H1 (cell line): ENCODE measurements at places on chromosomes 16 and 17. TPM values are rescaled to one million over a fixed set of nuclear protein-coding genes. Genes with fewer than 3 reads are reported as not detected.

DNA sequence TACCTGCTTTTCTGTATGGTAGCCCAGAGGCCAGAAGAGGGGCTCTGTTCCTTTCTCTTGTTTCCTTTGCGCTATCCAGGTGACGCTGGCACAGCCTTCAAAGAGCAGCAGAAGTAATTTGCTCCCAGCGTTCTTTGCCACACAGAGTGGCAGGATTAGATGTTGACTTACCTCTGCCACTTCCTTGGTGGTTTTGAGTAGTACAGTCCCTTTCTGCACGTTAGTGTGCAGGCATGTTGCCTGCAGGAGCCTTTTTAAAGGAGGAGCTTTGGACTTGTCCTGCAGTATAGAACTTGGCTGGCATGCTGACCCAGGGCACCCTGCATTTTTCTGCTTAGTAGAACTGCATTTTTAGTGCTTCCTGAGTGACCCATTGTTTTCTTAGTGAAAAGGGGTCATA, at the start of gene ABCC11:
Gene ABCC11 (minus strand): TSS at position 229 of the 400 bp plus-strand sequence. CDS start 15,618 bp downstream, outside the sequence.
- DNase-seq: no peak

- no peak for DNase-seq
Measured at GRCh38 chr17:14305785-14306496, 5.1 kb downstream of the HS3ST3B1 start.

GRCh38 chr16:68960910-68961309, 117.6 kb downstream of the TANGO6 start:
- no peak for DNase-seq

GRCh38 chr17:62880120-62880519, 72.0 kb upstream of the MARCHF10 start:
- no peak for DNase-seq

- DNase-seq: no peak
Measured at GRCh38 chr16:82340531-82340930, 170.5 kb upstream of the MPHOSPH6 start.

- no peak for DNase-seq
Measured at GRCh38 chr16:85420501-85421337, 192.4 kb upstream of the GSE1 start.

DNA sequence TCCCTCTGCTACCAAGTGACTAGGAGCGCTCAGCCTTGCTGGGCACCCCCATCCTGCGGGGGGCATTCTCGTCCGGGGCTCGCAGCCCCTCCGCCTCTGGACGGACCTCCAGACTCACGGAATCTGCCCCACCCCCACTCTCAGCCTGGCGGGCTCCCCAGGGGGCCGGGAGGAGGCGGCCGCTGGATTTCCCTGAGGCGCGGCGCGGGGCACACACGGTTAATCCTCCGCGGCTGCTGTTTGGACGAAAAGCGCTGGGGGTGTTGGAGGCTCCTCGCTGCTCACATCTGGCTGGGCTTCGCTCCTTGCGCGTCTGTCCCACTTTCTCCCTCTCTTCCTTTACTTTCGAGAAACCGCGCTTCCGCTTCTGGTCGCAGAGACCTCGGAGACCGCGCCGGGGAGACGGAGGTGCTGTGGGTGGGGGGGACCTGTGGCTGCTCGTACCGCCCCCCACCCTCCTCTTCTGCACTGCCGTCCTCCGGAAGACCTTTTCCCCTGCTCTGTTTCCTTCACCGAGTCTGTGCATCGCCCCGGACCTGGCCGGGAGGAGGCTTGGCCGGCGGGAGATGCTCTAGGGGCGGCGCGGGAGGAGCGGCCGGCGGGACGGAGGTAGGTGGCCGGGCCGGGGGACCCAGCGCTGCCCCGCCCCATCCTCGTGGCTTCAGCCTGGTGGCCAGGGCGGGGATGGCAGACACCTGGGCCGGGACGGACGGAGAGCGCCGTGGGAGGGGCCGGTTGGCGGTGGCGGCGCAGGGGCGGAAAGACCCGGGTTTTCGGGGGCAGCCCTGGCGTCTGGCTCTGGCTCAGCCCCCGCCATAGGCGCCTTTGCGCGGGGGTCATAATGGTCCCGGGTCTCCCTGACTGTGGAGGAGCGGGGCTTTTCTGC, at the start of gene C1QTNF1:
Gene C1QTNF1 (plus strand): TSS at position 284 of the 886 bp plus-strand sequence. CDS start 19,800 bp downstream, outside the sequence.
- no peak for DNase-seq

DNA sequence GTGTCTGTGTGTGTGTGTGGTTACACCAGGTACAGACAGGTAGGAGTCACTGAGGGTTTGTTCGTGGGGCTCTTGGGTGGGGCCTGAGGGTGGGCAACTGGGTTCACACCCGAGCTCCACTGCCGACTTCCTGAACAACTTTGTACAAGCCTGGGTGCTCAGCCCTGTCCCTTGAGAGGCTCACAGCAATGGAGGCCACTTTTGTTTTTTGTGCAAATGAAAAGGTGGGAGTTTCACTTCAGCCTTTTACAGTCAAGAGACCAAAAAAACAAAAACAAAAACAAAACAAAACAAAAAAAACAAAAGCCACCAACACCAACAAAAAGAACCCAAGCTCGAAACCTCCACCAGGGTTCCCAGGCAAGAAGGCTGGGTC, 2.4 kb downstream of the RHBDF2 start:
- no peak for DNase-seq

DNA sequence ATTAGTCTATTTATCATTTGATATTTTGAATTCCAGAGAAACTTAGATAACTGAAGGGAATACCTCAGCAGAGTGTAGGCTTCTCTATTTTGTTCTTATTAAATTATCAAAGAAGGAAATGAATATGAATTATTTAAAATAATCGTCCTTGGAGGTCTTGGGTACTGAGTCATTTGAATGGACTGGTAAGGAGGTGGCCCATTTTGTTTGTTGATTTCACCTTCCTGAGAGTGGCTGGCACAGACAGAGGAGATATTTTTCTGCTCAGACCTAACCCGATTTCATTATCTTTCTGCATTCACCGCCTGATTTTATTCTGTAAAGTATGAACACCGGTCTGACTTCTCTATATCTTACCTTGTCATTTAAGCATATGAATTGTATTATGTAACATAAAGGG, 88.0 kb downstream of the USP22 start:
- DNase-seq: no peak

- DNase-seq: no peak
Measured at GRCh38 chr17:49063652-49064051, 66.5 kb downstream of the IGF2BP1 start.

DNA sequence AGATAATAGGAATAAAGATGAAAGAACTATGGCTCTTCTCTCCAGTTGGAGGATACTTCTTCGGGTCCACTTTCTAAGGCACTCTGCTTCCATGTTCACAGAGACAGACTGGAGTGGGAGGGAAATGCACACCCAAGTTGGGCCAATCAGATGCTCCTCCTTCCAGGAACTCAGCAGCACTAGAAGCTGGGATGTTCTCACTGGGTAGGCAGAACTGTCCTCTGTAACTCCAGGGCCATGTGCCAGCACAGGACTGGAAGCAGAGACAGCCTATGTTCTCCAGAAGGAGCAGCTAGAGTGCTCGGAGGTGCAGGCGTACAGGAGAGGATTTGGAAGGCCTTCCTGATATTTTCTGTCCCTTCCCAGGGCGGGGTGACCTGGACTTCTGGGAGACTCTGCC, 49.9 kb upstream of the SREBF1 start:
- DNase-seq: no peak

DNA sequence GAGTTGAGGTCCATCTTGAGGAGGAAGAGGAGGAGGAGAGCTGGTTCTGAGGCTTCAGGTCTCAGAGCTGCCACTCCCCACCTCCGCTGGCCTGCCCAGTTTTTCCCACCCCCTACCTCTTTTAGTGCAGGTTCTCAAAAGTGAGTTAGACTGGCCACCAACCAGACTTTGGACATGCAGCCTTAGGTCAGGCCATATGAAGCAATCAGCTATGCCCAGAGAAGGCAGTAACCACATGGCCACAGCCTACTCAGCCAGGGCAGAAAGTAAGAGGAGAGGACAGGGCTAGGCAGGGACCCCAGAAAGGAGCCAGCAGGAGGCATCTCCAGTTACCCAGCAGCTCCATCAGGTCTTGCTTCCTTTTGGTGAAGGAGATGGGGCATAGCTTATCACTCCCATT, 9.0 kb downstream of the MYO15A start:
- DNase-seq: no peak

GRCh38 chr16:63575041-63575440, 1538.8 kb upstream of the CDH8 start:
- DNase-seq: no peak

GRCh38 chr16:69267633-69268032, 43.5 kb upstream of the VPS4A start:
- DNase-seq: no peak

GRCh38 chr16:97822-98221, 19.8 kb downstream of the MPG start:
- no peak for DNase-seq

DNA sequence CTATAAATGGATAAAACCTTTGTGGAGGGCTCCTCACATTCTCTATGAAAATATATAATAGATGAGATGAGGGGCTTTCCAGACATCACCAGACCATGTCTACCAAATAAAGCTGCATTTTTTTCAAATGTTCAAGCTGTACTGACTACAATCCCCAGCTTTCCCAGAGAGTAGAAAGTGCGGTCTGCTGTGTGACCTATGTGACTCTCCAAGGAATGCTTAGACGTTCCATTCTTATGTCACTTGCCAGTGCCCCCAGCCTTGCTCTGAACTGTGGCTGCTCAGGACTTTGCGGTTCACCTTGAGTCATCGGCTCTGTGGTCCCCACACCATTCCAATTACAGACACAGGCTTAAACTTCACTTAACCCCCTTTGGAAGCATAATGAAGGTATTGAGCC, 47.8 kb upstream of the SCNN1B start:
- no peak for DNase-seq

DNA sequence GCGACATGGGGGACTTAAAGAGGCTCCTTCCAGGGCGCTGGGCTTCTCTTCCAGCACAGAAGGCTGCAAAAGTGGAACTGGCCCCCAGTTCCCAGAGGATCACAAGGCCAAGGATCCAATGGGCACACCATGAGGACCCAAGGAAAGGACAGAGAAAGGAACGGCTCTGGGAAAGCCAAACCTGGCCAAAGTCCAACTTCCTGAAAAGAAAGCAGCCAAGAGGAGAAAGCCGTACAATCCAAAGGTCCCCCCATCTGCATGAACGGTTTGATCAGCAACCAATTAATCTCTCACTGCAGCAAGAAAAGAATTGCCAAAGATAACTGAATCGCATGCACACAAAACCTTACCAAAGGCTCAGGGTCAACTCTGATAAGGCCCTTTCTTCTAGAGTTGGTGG, 19.8 kb upstream of the ICAM2 start:
- no peak for DNase-seq

DNA sequence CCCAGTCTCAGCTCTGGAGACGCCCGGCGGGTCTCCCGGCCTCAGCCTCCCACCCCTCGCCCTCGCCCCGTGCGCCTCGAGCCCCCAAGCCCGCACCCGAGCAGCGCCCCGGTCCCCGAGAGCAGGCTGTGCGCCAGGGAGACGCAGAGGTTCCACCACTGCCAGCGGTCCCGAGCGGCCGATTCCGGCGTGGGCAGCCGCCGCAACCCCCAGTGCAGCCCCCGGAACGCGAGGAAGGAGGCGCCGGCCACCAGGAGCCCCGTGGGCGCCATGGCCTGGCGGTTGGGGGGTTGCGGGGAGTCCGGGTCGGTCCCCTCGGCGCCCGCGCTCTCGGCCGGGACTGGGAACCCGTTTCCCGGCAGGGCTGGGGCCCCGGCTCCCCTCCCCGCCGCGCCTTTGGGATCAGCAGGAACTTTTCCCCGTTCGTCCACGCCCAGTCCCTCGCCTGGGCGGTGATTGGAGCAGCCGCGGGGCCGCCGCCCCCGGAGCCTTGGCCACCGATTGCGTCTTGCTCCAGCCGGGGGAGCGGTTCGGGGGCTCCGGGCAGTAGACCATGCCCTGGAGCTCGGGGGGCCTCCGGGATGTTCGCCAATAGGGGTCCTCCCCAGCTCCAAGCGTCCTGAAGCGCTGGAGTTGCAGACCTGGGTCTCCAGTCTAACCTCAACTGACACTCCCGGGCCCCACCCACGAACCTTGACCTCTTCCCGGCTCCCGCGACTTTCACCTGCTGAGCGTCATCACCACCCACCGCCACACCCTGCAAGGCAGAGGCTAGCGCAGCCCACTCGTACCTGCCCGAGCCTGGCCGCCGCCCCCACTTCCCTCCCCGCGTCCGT, at the start of gene TLCD2:
Gene TLCD2 (minus strand): TSS at position 407 of the 836 bp plus-strand sequence. CDS start 135 bp downstream, at position 272.
- DNase-seq: no peak

- no peak for DNase-seq
Measured at GRCh38 chr17:38556239-38556638, 49.5 kb downstream of the SRCIN1 start.

DNA sequence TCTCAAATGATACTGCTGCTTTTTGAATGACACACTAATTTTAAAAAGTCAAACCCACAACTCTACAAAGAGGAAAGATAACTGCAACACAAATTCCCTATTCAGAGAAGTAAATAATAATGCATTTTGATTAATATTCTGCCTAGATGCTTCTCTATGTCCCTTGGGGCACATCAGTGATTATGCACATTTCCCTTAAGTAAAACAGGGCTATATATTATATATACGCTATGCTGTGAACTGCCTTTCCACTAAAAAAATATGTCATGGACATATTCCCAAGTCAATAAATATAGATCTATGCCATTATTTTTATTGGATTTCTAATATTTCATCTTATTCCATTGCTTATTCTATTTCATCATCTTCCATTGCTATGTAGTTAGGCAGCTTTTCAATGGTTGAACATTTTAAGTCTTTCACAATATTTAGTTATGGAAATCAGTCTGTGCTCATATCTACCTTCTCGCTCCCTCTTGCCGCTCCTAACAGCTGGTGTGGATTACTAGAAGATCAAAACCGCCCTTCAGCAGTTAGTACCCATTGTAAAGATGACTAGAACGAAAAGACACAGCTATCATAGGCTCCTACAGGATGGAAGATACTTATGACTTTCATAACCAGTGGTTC, 468.2 kb upstream of the GOT2 start:
- DNase-seq: no peak

- peak; percentile 72 for DNase-seq
Measured at GRCh38 chr17:28746611-28747050, 2.8 kb downstream of the TRAF4 start.

- peak; percentile 84 for DNase-seq
Measured at GRCh38 chr16:85428168-85428898, 184.8 kb upstream of the GSE1 start.

AURKB gene
- 102 and 171 TPM in 2 replicates for polyA plus RNA-seq

SLC16A6 gene
- 0.13 and 0.17 TPM in 2 replicates for polyA plus RNA-seq

HIC1 gene
- polyA plus RNA-seq: 0.06 and 0.11 TPM in 2 replicates

MYOCD gene
- polyA plus RNA-seq: 0.30 and 0.44 TPM in 2 replicates

SEPTIN1 gene
- polyA plus RNA-seq: 0.24 and 0.57 TPM in 2 replicates

BAHCC1 gene
- 0.26 and 0.61 TPM in 2 replicates for polyA plus RNA-seq

TMEM235 gene
- 0.05 and 0.14 TPM in 2 replicates for polyA plus RNA-seq
